ENCODE measurements at places on chromosomes 2 and 18.

- DNase-seq = no peak
Observed at GRCh38 chr18:74397572-74397971, 59.5 kb downstream of the DIPK1C start.

DNA sequence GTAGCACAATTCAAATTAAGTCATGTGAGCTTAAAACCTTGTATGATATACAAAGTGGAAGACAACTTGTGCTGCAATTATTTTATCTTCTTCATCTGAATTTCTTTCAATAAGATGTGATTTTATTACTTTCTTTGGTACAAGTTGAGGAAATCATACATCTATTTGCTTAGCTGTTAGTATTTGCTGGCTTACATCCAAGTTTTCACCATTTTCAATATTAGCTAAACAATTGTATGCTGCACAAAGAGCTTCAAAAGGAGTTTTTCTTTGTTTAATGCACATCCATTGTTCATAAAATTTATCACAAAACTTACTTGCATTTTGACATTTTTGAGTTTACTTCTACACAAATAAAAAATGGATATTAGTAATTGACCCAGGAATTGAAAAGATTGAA lies 40.9 kb downstream of the SCN9A start:
- DNase-seq = no peak

DNA sequence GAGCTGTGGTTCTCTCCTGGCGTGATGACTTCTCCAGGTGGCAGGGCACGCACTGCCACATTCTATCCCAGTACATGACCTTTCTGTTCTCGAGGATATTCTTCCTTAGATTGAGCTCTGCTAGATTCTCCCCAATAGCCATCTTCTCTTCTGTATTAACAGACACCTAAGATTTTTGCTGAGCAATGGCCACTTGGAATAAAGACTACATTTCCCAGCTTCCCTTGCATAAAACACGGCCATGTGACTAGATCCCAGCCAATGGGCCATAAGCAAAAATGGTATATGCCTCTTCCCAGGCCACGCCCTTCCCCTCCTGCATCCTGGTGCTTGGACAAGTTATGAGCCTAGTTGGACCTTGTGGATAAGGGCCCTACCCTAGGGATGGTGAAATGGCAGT lies 82.1 kb downstream of the EIF2AK3 start:
- DNase-seq = no peak

- DNase-seq = no peak
Observed at GRCh38 chr2:216796115-216796840, 63.6 kb downstream of the TNP1 start.

- DNase-seq = no peak
Observed at GRCh38 chr2:230178546-230179485, 41.0 kb downstream of the SP110 start.

- no peak for DNase-seq
Observed at GRCh38 chr18:31954349-31954748, 11.4 kb upstream of the TRAPPC8 start.

DNA sequence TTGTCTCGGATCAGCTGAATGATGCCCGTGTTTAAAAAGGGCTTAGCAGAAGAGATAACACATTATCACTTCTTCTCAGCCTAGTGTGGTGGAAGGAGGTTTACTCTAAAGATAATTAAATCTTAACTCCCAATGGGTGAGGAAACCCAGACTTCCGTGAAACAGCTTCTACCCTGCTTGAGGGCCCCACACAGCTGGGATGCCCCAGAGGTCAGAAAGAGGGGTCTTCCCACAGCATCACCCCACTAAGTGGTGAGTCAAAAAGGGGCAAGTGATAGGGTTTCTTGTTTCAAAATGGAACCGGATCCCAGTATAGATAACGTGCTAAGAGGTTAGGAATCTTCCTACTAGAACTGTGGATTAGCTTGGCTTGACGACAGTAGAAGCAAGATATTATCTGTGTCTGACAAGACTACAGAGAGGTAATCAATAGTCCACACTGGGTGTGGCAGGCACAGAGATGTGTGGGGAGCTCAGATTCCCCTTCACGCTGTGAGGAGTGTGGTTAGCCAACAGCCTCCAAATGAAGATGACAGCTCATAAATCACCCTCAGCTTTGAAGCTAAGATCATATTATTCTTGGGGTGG lies 129.6 kb upstream of the COPS8 start:
- no peak for DNase-seq

GRCh38 chr2:145813481-145813880 lies 1293.6 kb upstream of the ZEB2 start:
- no peak for DNase-seq

GRCh38 chr2:218290316-218291261 lies 1.7 kb downstream of the TMBIM1 start:
- DNase-seq = peak; percentile 32

- no peak for DNase-seq
Observed at GRCh38 chr18:37590346-37590745, 24.7 kb upstream of the CELF4 start.

- no peak for DNase-seq
Observed at GRCh38 chr2:11056614-11057013, 98.7 kb upstream of the SLC66A3 start.

GRCh38 chr2:102514061-102514785 lies 41.2 kb downstream of the SLC9A4 start:
- DNase-seq = no peak

GRCh38 chr2:235195921-235196320 lies 244.1 kb downstream of the SH3BP4 start:
- DNase-seq = no peak

- no peak for DNase-seq
Observed at GRCh38 chr2:102063487-102063911, 71.7 kb downstream of the IL1R2 start.
